Large intestine (tissue), 12 donors: ENCODE measurements at places on chromosomes 12 and 14. TPM values are rescaled to one million over a fixed set of nuclear protein-coding genes. Genes with fewer than 3 reads are reported as not detected.

GRCh38 chr12:3931206-3931605 is 58.0 kb upstream of the PARP11 start:
- no peak overlapping the region for H3K27ac ChIP-seq
- H3K36me3 ChIP-seq, result no peaks in the 10 kb centered on the region
- no peak overlapping the region for H3K4me3 ChIP-seq
- H3K27me3 ChIP-seq, result no peaks in the 10 kb centered on the region

DNA sequence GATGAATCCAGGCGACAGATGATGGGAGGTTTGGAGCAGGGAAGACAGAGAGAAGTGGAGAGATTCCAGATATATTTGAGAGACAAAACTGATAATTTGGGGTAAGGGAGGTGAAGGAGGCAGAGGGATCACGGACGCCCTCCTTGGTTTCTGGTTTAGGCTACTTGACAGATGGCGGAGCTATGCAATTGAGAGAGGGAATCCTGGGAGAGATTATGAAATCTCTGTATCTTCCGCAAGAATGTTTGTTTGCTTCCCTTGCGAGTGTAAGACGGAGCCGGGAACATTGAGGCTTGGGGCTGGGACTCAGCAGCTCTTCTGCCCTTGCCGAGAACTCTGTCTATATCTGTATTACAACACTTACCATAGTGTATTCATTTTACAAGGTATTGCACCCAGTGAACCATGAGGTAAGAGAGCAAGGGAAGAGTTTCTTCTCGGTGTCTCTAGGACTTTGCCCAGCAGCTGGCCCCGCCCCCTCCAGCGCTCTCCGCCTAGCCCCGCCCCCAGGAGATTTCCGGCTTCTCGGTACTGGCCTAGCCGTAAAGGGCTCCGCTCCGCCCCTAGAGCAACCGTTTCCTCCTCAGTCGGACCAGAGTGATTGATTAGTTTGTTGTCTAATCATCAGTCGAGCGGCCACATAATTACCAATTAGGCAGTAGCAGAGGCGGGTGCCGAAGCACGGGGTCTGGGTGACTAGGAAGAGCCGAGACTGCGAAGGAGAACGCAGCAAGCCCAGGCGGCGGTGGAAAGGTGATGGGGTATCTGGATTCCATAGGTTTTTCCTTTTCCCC is at the start of gene PRR13:
Gene PRR13 (plus strand): TSS at position 695 of the 794 bp plus-strand sequence. CDS start 981 bp downstream, outside the sequence.
- H3K27ac ChIP-seq, result peak within 1 kb of the TSS; percentile 91
- DNase-seq, result peak; percentile 100
- H3K27me3 ChIP-seq, result no peaks in the 10 kb centered on the region
- peak within 1 kb of the TSS; percentile 76 for H3K4me3 ChIP-seq

DNA sequence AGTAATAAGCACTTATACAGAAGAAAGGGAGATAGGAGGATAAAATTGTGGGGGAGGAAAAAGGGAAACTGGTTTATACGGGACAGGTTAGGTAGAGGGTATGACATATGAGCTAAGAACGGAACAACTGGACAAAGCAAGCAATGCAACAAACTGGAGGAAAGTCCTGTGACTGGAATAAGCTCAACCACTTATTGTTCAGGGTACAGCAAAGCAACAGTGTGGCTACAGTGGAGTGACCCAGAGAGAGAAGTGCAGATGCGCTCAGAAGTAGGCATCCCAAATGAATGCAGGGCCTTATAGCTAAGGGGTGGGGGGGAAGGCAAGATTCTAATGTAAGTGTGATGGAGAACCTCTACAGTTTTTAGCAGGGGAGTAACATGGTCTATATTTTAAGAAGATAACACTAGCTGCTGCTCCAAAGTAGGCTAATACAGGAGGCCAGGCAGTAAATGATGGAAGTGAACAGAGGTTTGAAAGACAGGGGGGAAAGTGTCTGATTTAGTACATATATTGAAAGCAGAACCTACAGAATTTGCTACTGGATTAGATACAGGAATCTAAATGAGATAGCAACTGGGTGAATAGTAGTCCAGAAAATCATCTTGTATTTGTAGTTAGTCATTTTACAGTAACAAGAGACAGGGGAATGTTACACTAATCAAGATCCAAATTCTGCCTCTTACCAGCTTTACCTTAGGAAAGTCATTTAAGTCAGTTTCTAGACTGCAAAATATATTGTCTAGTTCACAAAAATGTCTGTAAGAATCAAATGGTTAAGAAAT is 3.3 kb downstream of the UBE2N start:
- H3K27ac ChIP-seq, result no peak overlapping the region
- H3K36me3 ChIP-seq, result no peaks in the 10 kb centered on the region
- H3K27me3 ChIP-seq, result no peaks in the 10 kb centered on the region
- peaks cover 14% of the 10 kb centered on the region for H3K4me1 ChIP-seq

DNA sequence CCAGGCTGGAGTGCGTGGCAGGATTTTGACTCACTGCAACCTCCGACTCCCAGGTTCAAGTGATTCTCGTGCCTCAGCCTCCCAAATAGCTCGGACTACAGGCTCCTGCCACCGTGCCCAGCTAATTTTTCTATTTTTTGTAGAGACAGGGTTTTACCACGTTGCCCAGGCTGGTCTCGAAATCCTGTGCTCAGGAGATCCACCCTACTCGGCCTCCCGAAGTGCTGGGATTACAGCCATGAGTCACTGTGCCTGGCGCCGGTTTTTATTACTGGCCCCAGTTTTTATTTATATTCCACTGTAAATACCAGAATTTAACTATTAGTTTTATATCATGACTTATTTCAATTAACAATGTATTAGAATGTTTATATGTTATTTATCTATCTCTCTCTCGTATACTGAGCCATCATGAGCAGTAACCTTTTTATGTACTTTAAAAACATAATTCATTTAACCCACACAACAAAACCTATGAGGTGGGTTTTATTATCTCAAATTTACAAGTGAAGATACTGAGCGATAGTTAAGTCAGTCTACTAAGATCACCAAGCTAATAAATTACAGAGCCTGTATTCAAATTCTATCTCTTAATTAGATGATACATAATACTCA is 47.8 kb downstream of the HECTD1 start:
- no peak overlapping the region for H3K27ac ChIP-seq
- H3K27me3 ChIP-seq, result no peaks in the 10 kb centered on the region
- DNase-seq, result no peak
- no peaks in the 10 kb centered on the region for H3K4me1 ChIP-seq
- peaks cover 52% of the 10 kb centered on the region for H3K36me3 ChIP-seq

DNA sequence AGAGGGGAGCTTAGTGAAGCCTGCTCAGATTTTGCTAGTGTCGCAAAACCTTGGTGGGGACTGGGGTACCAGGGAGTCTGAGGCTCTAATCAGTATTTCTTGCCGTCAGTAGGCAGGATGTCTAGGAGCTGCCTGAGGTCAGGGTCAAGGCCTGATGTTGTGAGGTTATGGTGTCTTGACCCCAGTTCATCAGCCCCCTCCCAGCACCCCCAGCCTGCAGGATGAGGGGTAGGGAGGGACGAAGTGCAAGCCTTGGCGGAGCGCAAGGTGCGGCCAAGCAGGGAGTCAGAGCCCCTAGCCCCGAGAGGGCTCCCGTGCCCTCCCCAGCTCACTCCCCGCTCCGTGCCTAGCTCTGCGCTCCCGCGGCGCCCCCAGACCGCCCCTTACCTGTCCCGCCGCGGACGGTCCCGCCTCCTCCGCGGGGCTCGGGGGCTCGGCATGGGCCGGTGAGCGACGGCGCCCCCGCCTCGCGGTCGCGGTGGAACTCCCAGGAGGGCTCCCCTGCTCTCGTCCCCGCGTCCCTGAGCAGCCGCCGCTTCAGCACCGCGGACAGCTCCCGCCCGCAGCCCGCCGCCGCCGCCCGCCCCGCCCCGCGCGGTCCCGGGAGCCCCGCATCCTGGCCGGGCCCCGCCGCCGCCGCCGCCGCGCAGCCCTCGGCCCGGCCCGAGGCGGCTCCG is 347 bp downstream of the SYNDIG1L start:
- no peak overlapping the region for H3K27ac ChIP-seq
- H3K36me3 ChIP-seq, result no peaks in the 10 kb centered on the region
- H3K4me3 ChIP-seq, result no peak overlapping the region
- peak; percentile 24 for DNase-seq
- peaks cover 52% of the 10 kb centered on the region for H3K27me3 ChIP-seq

GRCh38 chr14:91891721-91892220 is 24.4 kb upstream of the TC2N start:
- H3K36me3 ChIP-seq, result peaks cover 10% of the 10 kb centered on the region
- H3K27me3 ChIP-seq, result no peaks in the 10 kb centered on the region
- peaks cover 4% of the 10 kb centered on the region for H3K4me1 ChIP-seq
- no peak for DNase-seq

- no peak overlapping the region for H3K27ac ChIP-seq
- H3K27me3 ChIP-seq, result no peaks in the 10 kb centered on the region
- H3K36me3 ChIP-seq, result no peaks in the 10 kb centered on the region
- H3K4me3 ChIP-seq, result no peak overlapping the region
- peaks cover 6% of the 10 kb centered on the region for H3K4me1 ChIP-seq
These were observed 67.2 kb downstream of the PTPRR start for GRCh38 chr12:70853326-70853725.

DNA sequence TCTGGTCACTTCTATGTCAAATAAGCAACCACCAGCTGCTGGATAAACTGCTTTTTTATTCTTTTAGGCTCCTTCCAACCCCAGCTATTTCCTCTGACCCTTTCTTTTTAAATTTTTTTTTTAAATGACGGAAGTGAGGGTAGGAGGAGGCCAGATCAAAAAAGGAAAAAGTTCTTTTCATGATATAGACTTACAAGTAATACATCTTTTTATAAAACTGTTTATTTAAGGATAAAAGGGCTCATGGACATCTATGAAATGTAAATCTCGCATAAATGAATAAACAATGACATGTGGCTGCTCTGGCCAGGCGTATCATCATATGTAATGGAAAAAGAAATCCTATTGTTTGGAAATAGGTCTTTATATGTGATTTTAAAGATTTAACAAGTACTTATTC is 169.0 kb upstream of the ATP2B1 start:
- H3K27ac ChIP-seq, result no peak overlapping the region
- no peak for DNase-seq
- no peaks in the 10 kb centered on the region for H3K36me3 ChIP-seq
- H3K27me3 ChIP-seq, result no peaks in the 10 kb centered on the region

- peak overlapping the region; percentile 69 for H3K27ac ChIP-seq
- no peaks in the 10 kb centered on the region for H3K36me3 ChIP-seq
- H3K4me3 ChIP-seq, result no peak overlapping the region
- no peak for DNase-seq
- peaks cover 4% of the 10 kb centered on the region for H3K4me1 ChIP-seq
These were observed 84.7 kb downstream of the SAMD4A start for GRCh38 chr14:54651649-54652048.

DNA sequence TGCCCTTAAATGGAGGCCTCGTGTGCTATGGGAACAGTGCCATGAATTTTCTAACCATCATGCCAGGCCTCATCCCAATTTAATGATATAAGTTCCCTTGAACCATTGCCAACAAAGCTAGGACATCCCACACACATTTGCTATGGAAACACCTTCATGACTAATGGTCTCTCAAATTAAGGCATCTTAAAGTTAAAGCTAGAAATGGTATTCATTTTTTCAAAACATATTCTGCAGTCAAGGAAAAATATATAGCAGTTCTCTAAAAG is 117.3 kb downstream of the BTG1 start:
- H3K27me3 ChIP-seq, result no peaks in the 10 kb centered on the region
- H3K4me1 ChIP-seq, result no peaks in the 10 kb centered on the region
- no peak overlapping the region for H3K27ac ChIP-seq
- DNase-seq, result peak; percentile 22
- H3K4me3 ChIP-seq, result no peak overlapping the region
- H3K36me3 ChIP-seq, result no peaks in the 10 kb centered on the region

- H3K27ac ChIP-seq, result no peak overlapping the region
- no peak for DNase-seq
- H3K36me3 ChIP-seq, result no peaks in the 10 kb centered on the region
- H3K4me3 ChIP-seq, result no peak overlapping the region
These were observed 150.9 kb downstream of the EMP1 start for GRCh38 chr12:13347241-13348043.

DNA sequence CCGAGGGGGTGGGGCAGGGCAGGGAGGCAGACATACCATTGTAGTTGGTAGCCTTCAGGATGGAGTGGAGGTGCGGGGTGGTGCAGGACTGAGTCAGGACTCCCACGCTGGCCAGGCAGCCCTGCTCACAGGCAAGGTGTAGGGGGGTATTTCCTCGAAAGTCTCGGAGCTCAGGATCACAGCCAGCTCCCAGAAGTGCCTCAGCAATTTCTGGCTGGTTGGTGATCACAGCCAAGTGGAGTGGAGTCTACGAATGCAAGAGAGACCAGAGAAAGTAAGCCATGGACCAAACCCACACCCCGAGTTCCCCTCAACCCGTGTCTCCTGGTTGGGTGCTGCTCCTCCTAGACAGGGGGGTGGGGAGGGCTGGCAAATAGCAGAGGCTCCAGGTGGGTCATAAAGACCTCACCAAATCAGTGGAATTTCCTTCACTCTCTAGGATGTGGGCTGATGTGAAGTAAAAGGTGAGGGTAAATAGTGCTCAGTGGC is 1.4 kb downstream of the NFKBIA start:
- no peaks in the 10 kb centered on the region for H3K27me3 ChIP-seq
- peaks cover 43% of the 10 kb centered on the region for H3K36me3 ChIP-seq
- H3K27ac ChIP-seq, result peak overlapping the region; percentile 96
- peak overlapping the region; percentile 78 for H3K4me3 ChIP-seq
- peaks cover 37% of the 10 kb centered on the region for H3K4me1 ChIP-seq
- no peak for DNase-seq

GRCh38 chr14:22007363-22007762 is 333.7 kb upstream of the OR4E1 start:
- H3K36me3 ChIP-seq, result no peaks in the 10 kb centered on the region
- no peaks in the 10 kb centered on the region for H3K4me1 ChIP-seq
- no peak for DNase-seq

DNA sequence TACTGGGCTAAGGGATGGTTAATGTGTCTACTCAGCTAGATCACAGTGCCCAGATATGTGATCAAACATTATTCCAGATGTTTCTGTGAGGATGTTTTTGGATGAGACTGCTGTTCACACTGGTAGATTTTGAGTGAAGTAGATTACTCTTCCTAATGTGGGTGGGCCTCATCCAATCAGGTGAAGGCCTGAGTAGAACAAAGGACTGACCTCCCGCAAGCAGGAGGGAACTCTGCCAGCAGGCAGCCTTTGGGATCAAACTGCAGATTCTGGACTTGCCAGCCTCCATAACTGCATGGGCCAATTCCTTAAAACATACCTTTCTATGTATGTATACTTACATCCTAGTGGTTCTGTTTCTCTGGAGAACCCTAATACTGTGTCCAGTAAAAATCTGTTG is 219.3 kb downstream of the APAF1 start:
- DNase-seq, result no peak
- no peaks in the 10 kb centered on the region for H3K4me1 ChIP-seq
- no peaks in the 10 kb centered on the region for H3K27me3 ChIP-seq
- no peak overlapping the region for H3K4me3 ChIP-seq

DNA sequence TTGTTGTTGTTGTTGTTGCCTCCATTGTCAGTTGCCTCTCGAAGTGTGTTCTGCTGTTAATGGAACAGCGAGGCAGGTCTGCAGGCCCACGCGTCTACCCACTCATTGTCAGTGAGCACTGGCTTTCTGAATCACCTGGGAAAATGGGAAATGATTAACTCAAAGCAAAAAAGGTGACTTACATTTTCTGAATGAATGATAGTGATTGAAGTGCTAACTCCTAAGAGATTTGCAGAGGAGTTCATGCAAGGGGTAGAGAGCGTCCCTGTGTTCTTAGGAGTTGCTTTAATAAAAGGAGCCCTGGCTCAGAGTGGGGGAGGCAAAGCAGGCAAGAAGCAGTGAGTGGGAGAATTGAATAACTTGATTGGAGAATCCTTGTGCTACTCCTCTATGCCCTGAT is 177.6 kb downstream of the CAND1 start:
- no peaks in the 10 kb centered on the region for H3K36me3 ChIP-seq
- no peak overlapping the region for H3K27ac ChIP-seq
- H3K4me1 ChIP-seq, result peaks cover 11% of the 10 kb centered on the region
- no peak for DNase-seq
- no peaks in the 10 kb centered on the region for H3K27me3 ChIP-seq

Gene OTX2
- polyA plus RNA-seq, result not detected
